ENCODE measurements at places on chromosomes 11 and 22.

GRCh38 chr22:40552070-40552469, 84.4 kb downstream of the MRTFA start:
- no peak for DNase-seq

DNA sequence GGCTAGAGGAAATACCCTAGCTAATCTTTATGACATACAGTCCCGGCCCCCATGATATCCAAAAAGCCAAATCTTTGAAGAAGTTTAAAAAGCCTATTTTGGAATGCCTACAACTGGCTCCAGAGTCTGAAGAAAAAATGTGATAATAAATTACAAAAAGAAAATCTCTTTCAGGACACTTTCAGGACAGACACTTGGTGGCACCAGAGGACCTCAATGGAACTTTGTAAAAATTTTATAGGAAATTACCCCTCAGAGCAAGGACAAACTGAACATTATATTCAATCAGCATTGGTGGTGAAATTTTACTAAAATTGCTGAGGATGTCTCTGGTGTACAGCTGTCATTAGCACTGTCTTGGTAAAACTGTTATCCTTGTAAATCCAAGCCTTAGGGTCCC, 81.0 kb downstream of the CCDC73 start:
- DNase-seq, result no peak

GRCh38 chr22:37544955-37545702, 15.2 kb upstream of the CDC42EP1 start:
- DNase-seq, result peak; percentile 91

- DNase-seq, result no peak
Measured at GRCh38 chr11:127825183-127825582, 762.2 kb downstream of the ETS1 start.

DNA sequence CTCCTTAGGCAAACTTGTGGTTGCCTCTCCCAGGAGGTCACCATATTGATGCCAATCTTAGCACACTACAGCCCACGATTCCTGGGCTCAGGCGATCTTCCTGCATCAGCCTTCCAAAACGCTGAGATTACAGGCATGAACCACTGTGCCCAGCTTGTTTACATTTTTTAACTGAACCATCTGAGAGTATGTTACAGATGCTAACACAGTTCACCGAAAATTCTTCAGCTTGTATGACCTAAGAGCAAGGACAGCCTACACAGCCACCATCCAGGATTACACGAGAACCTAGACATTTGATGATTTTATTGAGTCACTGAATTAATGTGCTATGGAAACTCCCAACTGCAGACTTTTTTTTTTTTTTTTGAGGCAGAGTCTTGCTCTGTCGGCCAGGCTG, 5.8 kb upstream of the LGALS1 start:
- DNase-seq, result no peak

DNA sequence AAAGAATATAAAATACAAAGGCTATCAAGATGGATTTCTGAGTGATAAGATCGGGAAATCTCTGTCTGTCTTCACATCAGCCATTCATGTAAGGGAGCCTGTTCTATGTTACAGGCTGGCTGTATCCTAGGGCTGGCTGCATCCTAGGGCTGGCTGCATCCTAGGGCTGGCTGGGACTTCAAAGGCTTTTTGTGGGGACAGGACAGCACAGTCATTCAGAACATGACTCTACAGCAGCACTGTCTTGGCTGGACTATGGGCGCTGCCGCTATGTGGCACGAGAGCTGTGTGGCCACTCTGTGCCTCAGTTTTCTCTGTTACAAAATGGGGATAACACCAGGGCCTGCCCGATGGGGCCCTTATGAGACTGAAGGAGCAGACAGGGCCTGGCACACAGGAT, 10.2 kb downstream of the ADAMTS8 start:
- peak; percentile 13 for DNase-seq

DNA sequence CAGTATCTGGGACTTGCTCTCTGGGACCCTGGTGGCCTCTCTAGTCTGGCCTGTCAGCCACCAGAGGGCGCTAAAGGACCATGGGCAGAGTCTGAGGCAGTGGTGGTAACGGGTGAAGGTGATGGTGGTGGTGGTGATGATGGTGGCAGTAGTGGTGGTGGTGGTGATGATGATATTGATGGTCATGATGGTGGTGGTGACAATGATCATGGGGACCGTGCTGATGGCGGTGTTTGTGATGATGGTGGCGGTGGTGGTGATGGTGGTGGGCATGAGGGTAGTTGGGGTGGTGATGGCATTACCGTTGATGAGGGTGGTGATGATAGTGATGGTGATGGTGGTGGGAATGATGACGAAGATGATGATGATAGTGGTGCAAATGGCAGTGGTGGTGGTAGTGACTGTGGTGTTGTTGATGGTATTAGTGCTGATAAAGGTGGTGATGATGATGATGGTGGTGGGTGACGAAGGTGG, 16.0 kb downstream of the TRPM5 start:
- DNase-seq, result peak; percentile 94

GRCh38 chr11:115981104-115981481, 476.9 kb upstream of the CADM1 start:
- DNase-seq, result no peak

DNA sequence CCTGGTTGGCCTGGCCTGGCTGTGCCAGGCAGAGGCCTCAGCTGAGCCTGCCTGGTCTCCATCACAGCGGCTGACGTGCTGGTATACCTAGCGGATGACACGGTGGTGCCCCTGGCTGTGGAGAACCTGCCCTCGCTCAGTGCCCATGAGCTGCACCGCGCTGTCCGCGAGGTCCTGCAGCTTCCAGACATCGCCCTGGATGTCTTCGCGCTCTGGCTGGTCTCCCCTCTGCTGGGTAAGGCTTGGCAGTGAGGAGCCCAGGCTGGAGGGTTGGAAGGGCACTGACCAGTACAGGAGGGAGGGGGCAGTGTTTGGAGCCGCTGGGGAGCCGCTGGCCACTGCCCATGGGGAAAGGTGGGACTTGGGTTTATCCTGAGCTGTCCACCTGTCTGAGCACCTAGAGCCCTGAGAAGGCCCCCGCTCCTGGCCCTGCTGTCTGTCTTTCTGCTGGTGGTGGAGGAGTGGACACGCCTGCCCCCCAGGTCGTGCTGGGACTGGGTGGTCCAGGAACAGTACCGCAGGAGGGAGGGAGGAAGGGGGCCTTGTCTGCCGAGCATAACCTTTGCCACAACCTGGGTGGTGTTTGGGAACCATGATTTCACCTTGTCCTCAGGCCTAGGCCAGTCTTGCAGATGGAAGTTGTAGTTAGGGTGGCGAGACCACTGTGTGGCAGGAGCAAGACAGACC, 3.0 kb downstream of the FRMD8 start:
- DNase-seq, result peak; percentile 45

DNA sequence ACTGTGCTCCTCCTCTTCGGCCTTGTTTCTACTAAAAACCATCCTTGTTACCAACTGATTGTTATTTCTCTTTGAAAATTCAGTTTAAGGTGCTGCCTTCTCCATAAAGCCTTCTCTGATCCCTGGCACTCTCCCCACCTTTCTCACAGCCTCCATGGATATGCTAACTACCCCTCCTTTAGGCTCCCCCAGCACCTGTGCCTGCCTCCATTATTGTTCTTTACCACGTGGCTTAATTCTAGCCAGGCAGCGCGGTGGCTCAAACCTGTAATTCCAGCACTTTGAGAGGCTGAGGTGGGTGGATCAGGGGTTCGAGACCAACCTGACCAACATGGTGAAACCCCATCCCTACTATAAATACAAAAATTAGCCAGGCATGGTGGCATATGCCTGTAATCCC, 96.3 kb downstream of the MRTFA start:
- DNase-seq, result peak; percentile 47

- DNase-seq, result no peak
Measured at GRCh38 chr11:133980665-133981064, 23.9 kb upstream of the IGSF9B start.

GRCh38 chr22:19253143-19253542, 38.4 kb downstream of the CLTCL1 start:
- no peak for DNase-seq

- DNase-seq, result no peak
Measured at GRCh38 chr22:22026157-22026831, 43.7 kb upstream of the TOP3B start.

DNA sequence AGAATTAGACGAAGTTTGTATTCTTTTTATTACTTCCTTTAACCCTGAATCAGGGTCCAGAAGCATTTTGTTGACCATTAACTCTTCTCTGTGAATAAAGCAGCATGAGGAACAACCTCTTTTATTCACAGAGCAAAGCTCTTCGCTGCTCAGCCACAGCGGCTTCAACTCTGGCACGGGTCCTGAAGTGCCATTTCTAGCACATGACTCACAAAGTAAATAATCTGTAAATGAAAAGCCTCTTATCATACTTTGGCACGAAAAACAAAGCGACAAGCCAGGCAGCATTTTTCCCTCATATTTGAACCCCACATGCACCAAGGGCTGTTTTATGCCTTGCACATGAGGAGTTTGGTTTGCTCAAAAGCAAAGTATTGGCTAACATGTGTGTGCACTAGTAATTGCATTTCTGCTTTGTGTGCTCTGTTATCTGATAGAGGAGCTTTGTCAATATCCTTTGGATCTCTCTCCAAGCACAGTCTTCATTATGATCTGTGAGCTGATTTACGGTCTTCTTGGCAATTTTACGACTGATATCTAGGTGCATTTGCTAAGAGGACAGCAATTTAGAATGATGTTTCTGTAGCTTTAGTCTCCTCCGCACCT, 33.0 kb upstream of the APOBEC3A start:
- no peak for DNase-seq

- peak; percentile 64 for DNase-seq
Measured at GRCh38 chr11:70732023-70732880, 333.9 kb downstream of the CTTN start.

- DNase-seq, result peak; percentile 13
Measured at GRCh38 chr11:41309111-41309522, 150.3 kb downstream of the LRRC4C start.

GRCh38 chr22:43001271-43002201, 13.4 kb downstream of the PACSIN2 start:
- DNase-seq, result no peak

- DNase-seq, result no peak
Measured at GRCh38 chr22:27157666-27158370, 500.4 kb downstream of the MIAT start.

DNA sequence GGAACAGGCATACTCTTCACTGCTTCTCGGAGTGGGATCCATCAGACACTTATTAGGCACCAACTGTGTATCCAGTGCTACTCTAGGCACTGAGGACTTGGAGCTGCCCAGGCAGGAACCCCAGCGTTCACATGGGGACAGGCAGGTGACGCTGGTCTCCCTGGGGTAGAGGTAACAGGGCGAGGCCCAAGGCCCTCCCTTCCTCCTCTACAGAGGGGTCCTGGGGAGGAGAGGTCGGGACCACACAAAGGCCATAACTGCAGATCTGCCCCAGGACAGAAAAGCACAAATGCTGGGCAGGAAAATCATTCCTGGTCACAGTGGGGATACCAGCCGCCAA, 262.2 kb downstream of the BRD1 start:
- DNase-seq, result peak; percentile 33

GRCh38 chr22:17429516-17429915, 60.3 kb downstream of the CECR2 start:
- DNase-seq, result no peak

DNA sequence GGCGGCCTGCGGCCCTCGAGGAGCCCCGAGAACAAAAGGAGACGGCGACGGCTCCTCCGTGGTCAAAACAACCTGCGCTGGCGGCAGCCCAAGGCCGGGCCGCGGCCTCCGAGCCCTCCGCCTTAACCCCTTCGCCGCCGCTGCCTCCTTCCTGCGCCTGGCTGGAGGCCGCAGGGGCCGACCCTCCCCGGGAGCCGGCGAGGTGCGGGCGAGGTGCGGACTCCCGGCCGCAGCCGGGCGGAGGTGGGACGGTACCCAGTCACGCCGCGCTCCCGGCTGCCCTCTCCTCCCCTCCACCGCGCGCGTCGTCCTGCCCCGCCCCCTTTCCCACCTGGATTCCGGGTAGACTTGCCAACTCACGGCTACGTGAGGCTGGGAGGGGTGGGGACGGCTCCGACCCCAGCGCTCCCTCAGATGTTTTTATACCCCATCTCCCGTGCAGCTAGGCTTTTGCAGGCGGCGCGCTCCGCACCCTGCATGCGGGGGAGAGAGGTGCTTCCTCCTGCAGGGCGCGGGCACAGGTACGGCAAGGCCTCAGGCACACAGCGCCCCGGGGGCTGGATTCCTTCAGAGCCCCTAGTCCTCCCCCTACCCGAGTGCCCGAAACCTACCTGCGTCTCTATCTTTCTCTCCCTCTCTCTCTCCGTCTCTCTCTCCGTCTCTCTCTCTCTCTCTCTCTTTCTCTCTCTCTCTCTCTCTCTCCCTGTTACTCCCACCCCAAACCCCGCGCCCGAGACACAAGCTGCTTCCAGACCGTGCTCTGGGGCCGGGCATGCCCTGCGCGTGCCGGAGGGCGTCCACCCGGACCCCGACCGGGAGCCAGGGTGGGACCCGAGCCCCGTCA, 2.0 kb downstream of the PDGFB start:
- DNase-seq, result peak; percentile 93

DNA sequence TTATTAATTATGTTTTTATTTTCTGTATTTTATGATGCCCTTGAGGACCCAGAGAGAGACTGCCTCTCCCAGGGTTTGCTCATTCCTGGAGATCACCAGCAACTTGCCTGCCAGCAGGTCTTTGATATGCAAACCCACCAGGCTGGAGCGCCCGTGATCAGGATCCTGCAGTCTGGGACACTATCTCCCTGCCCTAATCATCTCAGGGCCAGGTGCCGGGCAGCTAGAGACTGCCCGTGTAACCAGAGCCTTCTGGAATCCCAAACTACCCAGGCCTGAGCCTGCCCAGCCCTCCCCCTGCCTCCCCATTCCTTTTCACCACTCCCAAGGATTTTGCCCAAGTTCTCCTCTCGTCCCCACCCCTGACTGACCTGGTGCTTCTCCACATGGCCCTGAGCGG, 52.2 kb upstream of the B3GAT1 start:
- peak; percentile 62 for DNase-seq

- DNase-seq, result peak; percentile 94
Measured at GRCh38 chr11:116641561-116642045, 131.2 kb downstream of the BUD13 start.

DNA sequence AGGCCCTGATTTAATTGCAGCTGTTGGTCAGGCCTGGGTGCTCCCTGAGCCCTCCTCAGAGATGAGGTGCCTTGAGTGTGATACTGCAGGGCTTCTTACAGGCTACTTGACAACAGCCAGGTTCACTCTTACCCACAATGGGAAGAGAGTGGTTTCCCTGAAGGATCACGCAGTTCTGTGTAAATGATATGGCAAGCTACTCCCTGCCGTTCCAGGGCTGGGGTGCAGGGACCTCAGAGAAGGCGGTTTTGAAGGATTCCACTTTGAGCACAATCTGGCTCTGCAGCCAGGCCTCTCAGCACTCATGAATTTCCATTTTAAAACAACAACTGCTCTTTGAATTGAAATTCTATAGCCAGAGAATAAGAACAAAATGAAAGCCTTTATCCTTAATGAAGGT, 92.9 kb downstream of the SLC17A6 start:
- DNase-seq, result no peak

DNA sequence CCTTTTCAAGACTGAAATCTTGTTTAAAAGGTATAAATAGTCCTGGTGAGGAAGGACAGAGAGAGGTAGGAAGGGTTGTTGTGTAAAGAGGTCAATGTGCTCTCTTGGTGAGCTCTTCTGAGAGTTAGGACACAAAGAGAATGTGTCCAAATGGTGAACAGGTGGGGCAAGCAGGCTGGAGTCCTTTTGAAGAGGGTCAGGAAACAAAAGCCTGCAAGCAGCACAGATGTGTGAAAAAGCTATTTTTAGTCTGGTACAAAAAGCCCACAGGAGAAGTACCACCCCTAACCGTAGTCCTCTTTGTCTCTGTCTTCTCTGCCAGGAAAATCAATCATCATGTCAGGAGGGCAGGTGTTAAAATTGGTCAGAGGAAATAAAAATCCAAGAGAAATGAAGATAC, 54.4 kb upstream of the SYN3 start:
- DNase-seq, result no peak
